ENCODE measurements at places on chromosomes 1 and 21.

DNA sequence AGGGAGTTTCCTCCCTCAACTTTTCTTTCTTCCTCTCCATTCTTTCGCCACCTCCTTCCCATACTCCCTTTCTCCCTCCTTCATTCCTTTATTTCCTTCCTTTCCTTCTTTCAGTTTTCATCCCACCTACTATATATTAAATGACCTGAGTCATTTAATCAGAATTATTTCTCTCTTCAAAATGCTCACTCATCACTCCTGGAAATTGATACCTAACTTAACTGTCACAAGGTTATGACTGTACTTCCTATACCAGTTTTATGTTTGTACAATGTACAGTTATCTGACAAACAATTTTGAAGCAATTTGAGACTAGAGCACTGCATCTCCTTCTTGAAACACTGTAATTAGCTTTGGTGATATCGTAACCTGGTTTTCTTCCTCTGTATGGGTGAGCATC is 41.4 kb downstream of the NEXN start:
- DNase-seq: no peak

GRCh38 chr1:195899762-195900352 is 708.4 kb downstream of the KCNT2 start:
- no peak for DNase-seq

GRCh38 chr1:169904834-169905233 is 11.1 kb upstream of the SCYL3 start:
- no peak for DNase-seq

GRCh38 chr1:205672395-205672889 is 7.9 kb downstream of the SLC45A3 start:
- DNase-seq: no peak

DNA sequence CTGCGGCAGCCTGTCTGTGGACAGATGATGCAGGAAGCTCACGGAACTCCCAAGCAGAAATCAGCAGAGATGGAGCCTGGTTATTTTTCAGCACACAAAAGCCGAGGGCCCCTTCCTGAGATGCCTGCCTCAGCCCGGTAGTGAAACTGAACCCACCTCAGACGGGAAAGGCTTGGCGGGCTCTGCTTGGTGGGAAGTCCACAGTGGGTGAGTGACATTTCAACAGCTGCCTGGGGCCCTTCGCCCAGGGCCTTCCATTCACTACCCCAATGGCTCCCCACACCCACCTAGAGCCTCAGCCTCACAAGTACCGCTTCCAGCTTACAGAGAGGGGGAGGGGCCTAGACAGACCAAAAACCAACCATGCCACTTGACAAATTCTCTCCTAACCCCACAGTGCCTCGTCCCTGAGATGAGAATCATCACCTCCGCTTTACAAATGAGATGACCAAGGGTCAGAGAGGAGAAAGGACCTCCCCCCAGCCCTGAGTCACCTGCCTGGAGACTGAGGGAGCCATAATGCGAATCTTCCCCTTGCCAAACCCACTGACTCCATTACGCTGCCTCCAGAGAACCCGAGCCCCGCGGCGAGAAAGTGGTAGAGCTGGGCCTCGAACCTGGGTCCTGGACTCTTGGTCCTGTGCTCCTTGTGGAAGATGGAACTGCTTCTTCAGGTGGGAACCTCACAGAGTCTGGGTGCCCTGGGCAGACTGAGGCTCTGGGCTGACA is 3.4 kb upstream of the ECE1 start:
- no peak for DNase-seq

DNA sequence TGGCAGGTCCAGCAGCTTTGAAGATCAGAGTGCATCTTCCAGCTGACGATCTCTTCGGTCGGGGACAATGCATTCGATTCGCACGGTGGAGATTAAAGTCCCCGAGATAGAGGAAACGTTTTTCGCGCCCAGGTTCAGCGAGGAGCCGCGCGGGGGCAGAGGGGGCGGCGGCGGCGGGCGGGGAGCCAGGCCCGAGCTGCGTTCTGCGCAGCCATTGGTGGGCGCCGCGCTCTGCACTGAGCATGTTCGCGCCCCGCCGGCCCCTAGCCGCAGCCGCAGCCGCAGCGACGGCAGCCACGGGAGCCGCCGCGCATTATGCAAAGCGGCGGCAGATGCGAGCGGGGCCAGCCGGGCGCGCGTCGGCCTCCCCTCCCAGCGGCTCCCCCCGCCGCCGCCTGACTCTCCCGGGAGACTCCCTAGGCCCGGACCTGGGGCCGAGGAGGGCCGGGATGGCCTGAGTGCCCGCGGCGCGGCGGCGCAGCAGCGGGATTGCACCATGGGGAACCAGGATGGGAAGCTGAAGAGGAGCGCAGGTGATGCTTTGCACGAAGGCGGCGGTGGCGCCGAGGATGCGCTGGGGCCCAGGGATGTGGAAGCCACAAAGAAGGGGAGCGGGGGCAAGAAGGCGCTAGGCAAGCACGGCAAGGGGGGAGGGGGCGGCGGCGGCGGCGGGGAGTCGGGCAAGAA is at the start of gene FMN2:
TSS of gene FMN2 (plus strand) at position 270 of the 687 bp plus-strand sequence. CDS start at position 497, 227 bp downstream.
- peak; percentile 24 for DNase-seq

DNA sequence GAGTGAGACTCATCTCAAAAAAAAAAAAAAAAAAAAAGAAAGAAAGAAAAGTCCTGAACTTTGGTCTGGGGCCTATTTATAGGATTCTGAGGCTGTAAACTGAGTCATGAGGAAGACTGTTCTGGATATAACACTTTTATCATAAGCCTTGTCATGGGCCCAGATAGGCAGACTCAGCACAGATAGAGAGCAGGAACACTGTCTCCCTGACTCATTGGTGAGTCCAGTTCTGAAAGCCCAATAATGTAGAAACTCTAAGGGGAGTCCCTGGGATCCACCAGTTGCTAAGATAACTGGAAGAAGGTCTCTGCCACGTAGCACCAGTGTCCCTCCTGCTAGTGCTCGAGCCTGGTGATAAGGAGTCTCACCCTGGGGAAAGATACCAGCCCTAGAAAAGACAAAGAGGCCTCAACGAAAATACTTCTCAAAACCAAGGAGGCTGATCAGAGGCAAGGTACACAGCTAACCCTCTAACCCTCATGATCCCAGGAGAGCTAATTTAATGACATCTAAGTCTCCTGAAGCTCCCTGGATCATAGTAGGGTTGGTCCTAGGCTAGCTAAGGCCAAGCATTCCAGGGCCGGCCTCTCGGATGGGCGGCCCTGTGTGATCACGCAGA is 43.5 kb downstream of the LPAR3 start:
- no peak for DNase-seq

- DNase-seq: no peak
Measured at GRCh38 chr1:46528297-46528955, 23.0 kb downstream of the KNCN start.

- no peak for DNase-seq
Measured at GRCh38 chr21:45110873-45111624, 36.7 kb downstream of the ADARB1 start.

- no peak for DNase-seq
Measured at GRCh38 chr1:189927641-189928040, 550.0 kb downstream of the BRINP3 start.

DNA sequence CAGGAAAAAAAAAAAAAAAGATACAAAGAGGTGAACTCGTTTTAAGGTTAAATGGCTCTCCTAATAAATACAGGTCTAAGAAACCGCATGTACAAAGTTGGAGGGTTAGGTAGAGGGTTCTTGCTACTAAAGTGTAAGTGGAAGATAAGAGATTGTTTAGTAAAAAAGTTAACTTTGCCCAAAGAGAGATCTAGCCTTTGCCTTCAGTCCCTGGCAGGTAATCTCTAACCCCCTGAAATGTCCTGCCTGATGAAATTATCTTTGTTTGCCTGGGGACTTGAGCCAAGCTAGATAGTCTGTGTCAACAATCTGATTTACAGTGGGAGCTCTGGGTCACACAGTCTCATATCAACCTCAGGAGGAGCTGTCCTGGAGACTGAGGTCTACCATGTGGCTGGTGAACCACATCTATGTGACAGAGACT is 57.6 kb downstream of the TRIM33 start:
- no peak for DNase-seq

DNA sequence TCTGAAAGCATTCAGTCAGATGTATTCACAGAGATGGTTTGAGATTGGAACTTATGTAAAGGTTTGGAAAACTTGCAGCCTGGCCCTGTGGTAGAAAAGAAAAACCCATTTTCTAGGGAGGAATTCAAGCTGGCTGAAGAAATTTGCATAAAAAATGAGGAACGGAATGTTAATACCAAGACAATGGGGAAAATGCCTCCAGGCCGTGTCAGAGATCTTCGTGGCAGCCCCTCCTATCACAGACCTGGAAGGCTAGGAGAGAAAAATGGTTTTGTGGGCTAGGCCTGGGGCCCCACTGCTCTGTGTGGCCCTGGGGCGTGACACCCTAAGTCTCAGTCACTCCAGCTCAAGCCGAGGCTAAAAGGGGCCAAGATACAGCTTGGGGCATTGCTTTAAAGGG is 26.7 kb downstream of the NME7 start:
- DNase-seq: no peak
